ENCODE measurements at places on chromosomes 11 and 22. TPM values are rescaled to one million over a fixed set of nuclear protein-coding genes. Genes with fewer than 3 reads are reported as not detected.

Gene STX3
- total RNA-seq = 41.2 TPM

Gene BCO2
- total RNA-seq = 0.40 TPM

Gene SULT4A1
- total RNA-seq = not detected

Gene APIP
- total RNA-seq = 21.3 TPM

Gene BACE1
- 17.4 TPM for total RNA-seq

Gene OR4D5
- not detected for total RNA-seq

Gene FJX1
- 79.0 TPM for total RNA-seq

Gene TMEM86A
- total RNA-seq = 1.6 TPM

Gene PDGFD
- 14.5 TPM for total RNA-seq

Gene ART5
- not detected for total RNA-seq

Gene PTGDR2
- total RNA-seq = not detected

Gene SNX32
- not detected for total RNA-seq

Gene CLCF1
- total RNA-seq = 6.8 TPM

Data from mammary microvascular endothelial cell (primary cell).